ENCODE measurements at places on chromosomes 16 and 17. TPM values are rescaled to one million over a fixed set of nuclear protein-coding genes. Genes with fewer than 3 reads are reported as not detected.

- H3K36me3 ChIP-seq = peaks cover 8% of the 10 kb centered on the region
- H3K27ac ChIP-seq = peak overlapping the region; percentile 70
- H3K4me1 ChIP-seq = peaks cover 18% of the 10 kb centered on the region
- H3K27me3 ChIP-seq = peaks cover 8% of the 10 kb centered on the region
- DNase-seq = no peak
These were observed 42.8 kb downstream of the USP22 start for GRCh38 chr17:20999841-21000532.

Gene EPX
- total RNA-seq = not detected

GRCh38 chr17:50853781-50854180, 12.4 kb downstream of the TOB1 start:
- H3K27me3 ChIP-seq = peaks cover 1% of the 10 kb centered on the region
- H3K4me3 ChIP-seq = no peak overlapping the region
- DNase-seq = no peak
- H3K27ac ChIP-seq = no peak overlapping the region
- H3K36me3 ChIP-seq = no peaks in the 10 kb centered on the region
- H3K4me1 ChIP-seq = peaks cover 18% of the 10 kb centered on the region

DNA sequence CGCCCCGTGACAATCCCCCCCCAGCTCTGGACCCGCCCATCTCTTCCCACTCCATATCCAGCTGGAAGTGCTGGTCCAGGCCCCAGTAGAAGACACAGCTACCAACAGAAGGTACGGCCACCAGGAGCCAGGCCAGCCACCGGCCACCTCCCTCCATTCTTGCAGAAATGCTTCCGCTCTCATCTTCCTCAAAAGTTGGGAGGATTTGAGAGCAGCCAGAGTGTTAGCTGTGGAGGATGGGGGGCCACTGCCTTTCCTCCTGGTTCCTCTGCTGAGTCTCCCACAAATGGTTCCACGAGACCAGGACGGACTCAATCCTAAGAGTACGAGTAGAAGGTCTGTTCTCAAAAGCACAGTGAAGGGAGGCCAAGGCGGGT, 78.3 kb downstream of the GAS7 start:
- peaks cover 8% of the 10 kb centered on the region for H3K4me1 ChIP-seq
- no peak for DNase-seq
- no peak overlapping the region for H3K27ac ChIP-seq
- no peaks in the 10 kb centered on the region for H3K36me3 ChIP-seq

GRCh38 chr17:17741349-17742023, 60.2 kb downstream of the RAI1 start:
- H3K27ac ChIP-seq = peak overlapping the region; percentile 75
- peaks cover 3% of the 10 kb centered on the region for H3K27me3 ChIP-seq
- DNase-seq = peak; percentile 42
- peaks cover 5% of the 10 kb centered on the region for H3K36me3 ChIP-seq
- H3K4me1 ChIP-seq = peaks cover 59% of the 10 kb centered on the region
